ENCODE measurements at places on chromosomes 13 and 19.

DNA sequence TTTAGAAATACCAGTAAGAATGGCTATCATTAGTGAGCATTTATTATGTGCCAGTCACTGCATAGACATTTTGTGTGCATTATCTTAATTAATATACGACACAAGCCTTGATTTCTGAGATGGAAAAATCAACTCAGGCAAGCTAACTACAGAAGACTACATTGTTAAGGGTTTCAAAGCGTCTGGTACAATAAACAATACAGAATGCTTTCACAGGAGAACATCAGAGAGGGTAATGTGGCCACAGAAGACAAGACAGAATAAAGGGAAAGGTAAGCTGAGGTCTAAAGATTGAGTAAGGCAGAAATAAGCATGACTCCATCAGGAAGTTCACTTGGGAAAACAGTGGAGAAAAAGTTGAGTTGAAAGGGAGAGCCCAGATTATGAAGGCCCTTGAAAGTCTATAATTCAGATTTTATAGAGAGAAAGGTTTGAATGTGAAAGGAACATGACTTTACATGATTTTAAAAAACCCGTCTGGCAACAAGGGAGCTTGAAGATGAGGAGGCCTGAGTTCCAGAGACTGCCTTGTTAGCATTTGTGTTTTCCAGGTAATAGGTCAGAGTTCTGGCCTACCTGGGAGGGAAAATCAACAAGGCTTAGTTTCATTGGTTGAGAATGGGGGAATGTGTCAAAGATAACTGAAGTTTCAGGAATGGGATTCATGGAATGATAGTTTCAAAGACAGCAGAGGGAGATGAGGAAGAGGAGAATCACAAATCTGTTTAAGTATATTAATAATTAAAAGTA, 1.8 kb upstream of the MBNL2 start:
- no peak for DNase-seq

GRCh38 chr19:30078381-30078910, 136.4 kb downstream of the URI1 start:
- no peak for DNase-seq

DNA sequence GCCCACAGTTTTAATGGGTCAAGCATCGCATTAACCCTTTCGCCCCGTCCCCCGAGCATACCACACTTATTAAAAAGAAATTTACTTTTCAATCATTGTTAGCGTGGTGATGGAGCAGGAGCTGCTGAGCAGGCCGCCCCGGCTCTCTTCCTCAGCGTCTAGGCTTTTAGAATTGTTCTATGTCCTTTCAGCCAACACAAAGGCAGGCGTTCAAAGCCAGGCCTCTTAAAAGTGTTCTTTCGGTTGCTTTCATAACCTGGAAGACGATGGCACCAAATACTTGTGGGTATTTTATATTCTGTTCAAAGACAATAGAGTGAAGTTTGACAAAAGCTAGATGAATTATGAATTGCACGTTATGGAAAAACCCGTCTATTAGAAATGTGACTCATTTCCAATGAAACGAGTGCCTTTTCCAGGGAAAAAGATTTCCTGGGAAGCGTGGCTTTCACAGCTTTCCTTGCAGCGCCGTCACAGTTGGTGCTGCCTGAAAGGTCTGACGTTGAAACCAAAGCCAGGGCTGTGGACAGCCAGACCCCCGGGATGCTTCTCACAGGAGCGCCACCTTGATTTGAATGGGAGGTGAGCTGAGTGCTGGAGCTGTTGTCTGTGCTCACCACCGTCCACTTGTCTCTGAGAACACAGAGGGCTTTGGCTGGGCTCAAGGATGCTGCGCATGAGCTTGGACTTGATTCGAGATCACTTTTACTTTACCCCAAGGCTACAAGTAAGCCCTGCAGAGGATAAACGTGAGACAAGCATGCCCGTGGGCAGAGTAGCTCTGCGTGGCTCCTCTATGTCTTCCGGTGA, 78.8 kb downstream of the SOX1 start:
- peak; percentile 18 for DNase-seq

GRCh38 chr13:50255639-50256038, 240.4 kb downstream of the KCNRG start:
- no peak for DNase-seq

DNA sequence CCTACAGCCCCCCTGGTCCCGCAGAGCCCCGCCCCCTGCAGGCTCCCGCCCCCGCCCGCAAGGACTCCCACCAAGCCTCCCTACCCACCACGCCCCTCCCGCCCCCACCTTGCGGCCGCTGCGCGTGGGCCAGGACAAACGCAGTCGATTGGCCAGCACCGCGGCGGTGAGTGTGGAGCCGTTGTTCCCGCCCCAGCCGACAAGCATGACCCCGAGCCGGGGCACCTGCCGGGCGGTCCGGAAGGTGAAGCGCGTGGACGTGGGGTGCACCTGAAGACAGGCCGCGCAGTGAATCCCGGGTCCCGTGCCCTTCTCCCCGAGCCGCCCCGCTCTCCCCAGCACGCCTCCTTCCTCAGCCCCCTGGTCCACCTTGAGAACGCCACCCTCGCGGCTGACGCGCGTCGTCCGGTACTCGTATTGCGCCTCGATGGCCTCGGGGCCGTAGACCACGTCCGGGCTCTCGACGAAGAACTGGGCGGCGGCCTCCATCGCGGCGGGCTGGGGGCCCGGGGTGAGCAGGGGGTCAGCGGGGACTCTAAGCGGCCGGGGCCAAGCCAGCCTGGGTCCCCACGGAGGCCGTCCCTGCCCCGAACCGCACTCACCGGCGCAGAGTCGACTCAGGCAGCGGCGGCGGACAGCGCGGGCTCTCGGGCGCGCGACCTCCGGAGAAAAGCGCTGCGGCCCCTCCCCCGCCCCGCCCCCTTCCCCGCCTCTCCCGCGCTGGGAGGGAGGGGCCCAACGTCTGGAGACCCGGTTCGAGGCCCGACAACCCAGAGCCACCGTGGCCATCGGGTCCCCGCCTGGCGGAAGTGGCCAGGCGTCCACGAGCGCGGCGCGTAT, at the start of gene ISYNA1:
ISYNA1 (minus strand) TSS at position 643 of the 840 bp plus-strand sequence; CDS start at position 489, 154 bp downstream.
- DNase-seq, result peak; percentile 62

Measured in stomach (tissue), 19 donors.